MCF 10A (cell line): ENCODE measurements at places on chromosomes 4 and X. TPM values are rescaled to one million over a fixed set of nuclear protein-coding genes. Genes with fewer than 3 reads are reported as not detected.
A peak's percentile ranks its signal among the peaks of the same experiment; 100 is the strongest.

DNA sequence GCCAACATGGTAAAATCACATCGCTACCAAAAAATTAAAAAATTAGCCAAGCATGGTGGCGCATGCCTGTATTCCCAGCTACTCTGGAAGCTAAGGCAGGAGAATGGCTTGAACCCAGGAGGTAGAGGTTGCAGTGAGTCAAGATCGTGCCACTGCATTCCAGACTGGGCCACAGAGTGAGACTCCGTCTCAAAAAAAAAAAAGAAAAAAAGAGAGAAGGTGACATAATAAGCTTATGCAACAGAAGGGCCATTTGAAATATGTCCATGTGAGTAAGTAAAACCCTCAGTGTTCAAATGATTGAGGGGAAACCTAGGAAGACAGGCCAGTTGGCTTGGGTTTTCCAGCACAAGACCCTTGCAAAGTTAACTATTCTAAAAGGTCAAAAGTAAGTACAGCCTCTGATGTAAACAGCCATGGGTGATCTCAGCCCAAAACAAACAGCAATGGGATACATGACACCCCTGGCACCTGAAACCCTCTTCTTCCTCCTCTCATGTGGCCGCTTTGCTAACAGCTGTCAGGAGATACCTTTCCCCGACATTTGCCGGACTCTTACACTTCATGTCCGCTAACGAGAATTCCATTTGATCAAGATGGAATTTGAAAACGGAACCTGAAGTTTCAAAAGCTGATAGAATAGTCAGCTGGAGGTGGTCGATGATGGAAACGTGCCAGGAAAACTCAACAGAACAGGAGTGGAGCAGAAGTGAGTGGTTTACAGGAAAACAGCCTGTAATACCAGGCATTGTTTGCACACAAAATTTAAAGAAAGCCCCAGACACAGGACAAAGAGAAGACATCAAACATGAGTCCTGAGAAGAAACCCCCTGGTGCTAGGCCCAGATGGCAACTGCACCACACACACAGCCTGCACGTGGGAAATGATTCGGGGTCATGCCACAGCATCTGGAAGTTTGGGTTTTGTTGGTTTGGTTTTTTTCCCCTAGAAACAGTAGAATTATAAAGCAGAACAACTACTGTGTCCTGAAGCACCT lies 93.0 kb upstream of the STS start:
- DNase-seq = no peak

DNA sequence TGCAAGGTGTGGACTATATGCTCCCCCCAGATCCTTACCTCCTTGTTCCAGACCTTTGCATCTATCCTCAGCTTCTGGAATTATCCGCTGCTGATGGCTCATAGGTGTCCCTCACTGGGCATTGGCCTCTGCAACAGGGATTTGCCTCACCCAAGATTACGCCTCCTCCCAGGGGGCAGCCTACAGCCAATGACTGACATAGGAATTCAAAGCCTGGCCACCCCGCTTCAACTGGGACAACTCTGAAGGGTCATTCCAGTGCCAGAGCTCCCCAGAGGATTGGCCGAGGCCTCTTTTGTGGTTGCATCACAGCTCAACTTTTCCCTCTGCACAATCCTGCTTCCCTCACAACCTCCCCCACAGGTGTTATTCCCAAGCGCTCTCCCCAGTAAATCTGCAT lies 5.0 kb downstream of the SYN1 start:
- DNase-seq = no peak

DNA sequence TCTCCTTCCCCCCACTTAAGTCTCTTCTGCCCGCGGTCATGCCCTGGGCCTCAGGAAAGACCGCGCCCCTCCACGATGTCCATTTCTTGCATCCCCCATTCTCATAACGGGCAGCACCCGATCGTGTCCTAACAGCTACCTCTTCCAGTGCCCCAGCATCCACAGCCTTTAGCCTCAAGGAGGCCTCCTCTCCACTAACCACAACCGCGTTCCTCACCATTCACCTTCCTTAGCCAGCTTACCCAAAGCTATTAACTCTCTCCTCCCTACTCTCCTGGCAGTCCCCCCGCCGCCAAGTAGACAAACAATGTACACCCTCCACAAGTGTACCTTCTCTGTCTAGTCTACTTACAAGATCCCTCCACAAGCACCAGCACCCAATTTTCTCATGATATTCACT lies 58.6 kb upstream of the PAGE5 start:
- DNase-seq = peak; percentile 2

GRCh38 chr4:75494563-75494962 lies 19.6 kb downstream of the RCHY1 start:
- peak; percentile 82 for DNase-seq

- no peak for DNase-seq
Observed at GRCh38 chr4:79227860-79228259, 98.0 kb downstream of the NAA11 start.

DNA sequence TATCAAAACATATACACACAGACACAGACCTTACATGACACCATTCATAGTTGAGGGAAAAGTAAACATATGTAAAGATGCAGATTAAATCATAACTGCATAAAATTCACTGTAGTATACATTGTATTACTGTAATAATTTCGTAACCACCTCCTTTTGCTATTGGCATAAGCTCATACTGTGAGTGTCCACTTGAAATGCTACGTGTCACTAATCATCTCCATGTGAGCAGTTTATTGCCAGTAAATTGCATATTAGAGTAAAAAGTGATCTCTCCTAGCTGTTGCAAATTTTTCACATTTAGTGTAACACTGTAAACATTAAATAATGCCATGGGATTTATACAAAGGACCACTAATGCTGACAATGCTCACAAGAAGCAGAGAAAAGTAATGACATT lies 256.7 kb upstream of the GNPDA2 start:
- DNase-seq = no peak

DNA sequence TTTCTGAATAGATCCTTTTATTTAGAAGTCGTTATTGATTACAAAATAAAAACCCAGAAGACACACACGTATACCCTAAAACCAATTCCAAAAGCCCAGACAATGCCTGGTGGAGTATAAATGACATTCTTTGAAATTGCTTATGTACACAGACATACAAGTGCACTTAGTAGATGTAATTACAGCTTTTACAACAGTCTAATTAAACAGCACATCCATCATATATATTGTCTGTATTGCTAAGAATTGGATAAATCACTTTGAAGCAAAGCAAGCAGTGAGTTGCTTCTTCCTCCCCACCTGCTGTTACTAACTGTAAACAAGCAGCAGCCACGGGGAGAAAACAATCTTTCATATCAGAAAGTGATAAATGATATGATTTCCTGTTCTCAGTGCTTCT lies 645.7 kb downstream of the TLL1 start:
- DNase-seq = no peak

DNA sequence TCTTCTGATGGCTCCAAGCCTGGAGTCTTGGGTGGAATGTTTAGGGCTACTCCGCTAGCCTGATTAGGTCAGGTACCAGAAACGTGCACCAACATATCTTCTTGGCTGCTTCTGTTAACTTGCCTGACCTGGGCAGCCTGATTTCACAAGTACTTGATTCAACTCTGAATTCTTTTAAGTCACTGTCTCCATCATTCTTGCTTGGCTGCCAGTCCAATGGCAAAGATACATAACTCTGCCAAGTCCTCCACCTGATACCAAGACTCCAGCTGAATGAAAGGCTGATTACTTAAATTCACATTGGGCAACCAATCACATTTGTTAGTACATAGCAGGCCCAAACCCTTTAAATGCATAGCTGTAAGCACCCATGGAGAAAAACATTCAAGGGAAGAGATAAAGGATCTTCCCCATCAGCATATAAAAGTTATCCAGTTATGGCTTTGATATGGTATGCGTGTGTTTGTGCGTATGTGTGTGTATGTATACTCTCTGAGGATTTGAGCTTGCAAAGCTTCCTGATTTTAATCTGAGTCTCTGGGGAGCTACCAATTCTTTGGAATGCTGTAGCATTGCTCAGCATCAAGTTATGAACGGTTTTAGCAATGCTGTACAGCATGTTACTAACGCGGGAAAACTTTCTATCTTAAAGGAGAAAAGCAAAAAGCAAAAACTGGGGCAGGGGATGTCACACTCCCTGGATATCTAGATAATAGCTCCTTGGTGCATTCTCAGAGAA lies 917.2 kb downstream of the DMD start:
- DNase-seq = no peak

GRCh38 chr4:100208964-100209363 lies 18.7 kb upstream of the DDIT4L start:
- DNase-seq = no peak

DNA sequence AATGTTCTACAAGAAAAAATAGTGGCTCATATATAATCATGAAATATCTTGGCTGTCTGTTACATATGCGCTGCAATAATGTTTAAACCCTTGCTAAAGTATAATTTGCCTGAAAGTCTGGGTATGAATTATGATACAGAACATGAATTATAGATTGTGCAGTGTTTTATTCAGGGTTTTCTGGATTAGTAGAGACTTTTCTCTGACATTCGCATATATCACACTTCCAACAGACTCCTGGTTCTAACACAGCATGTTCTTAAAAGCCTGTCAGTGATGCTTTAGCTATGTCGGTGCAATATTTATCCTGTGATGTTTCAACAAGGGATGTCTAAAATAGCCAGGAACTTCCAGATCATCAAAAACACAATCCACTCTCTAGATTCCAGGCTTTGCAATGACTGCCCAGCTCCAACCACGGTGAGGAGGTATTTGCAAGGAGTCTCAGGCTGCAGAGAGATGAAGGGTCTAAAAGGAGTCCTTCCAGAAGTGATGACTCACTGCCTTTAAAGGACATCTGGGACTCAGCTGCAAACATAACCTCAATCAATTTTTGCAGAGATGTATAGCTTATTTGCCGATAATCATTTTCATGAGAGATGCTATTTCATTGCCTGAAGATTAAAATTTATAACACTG lies 69.4 kb downstream of the RWDD4 start:
- no peak for DNase-seq

GRCh38 chr4:100164808-100165760 lies 25.2 kb downstream of the DDIT4L start:
- DNase-seq = no peak

DNA sequence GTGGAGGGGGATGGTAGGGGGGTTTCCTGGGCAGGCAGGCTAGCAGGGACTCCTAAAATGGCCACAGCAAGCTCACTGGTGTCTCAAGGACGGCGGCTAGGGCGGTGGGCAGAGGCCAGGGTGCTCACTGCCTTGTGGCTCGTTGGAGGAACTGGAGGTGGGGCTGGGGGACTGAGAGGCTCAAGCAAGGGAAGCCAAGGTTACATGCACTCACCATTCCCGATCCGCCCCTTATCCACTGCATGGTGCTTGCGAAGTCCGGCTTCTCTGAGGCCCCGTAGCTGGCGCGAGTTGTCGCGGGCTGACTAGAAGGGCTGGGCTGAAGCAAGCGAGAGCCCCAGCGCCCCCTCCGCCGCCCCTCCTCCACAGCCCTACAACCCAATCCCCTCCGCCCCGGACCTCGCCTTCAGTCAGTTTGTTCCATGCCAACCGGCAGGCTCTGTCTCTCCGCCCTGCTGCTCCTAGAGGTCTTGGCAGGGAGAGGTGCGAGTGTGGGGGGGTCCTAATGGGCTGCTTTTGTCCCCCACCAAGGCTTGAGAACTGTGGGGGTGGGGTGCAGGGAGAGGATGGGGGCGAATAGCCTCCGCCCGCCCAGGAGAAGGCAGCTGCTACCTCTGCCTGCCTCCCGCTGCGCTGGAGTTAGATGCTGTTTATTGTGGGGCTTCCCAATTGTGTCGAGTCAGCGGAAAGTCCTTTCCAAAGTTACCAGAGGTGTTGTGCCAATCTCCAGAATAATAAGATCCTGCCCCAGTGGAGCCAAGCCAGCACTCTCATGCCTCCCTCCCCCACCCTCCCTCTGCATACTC lies at the start of gene ARHGEF9:
TSS of gene ARHGEF9 (minus strand) at position 313 of the 806 bp plus-strand sequence. CDS start at position 244, 69 bp downstream.
- DNase-seq = no peak

The SSX4B gene
- total RNA-seq = not detected in 2 replicates

The TAPT1 gene
- 22.0 and 27.8 TPM in 2 replicates for total RNA-seq

The BLOC1S4 gene
- total RNA-seq = 10.6 and 13.0 TPM in 2 replicates

The TMPRSS11A gene
- total RNA-seq = not detected in 2 replicates

The SASH3 gene
- total RNA-seq = not detected in 2 replicates

The SMIM10L2A gene
- total RNA-seq = 0.16 and 0.20 TPM in 2 replicates

The USO1 gene
- 105 and 108 TPM in 2 replicates for total RNA-seq

The PLP2 gene
- 292 and 308 TPM in 2 replicates for total RNA-seq
